ENCODE measurements at places on chromosomes 7 and 10. TPM values are rescaled to one million over a fixed set of nuclear protein-coding genes. Genes with fewer than 3 reads are reported as not detected.
A peak's percentile ranks its signal among the peaks of the same experiment; 100 is the strongest.

PDE6C gene
- not detected for total RNA-seq

SYT15 gene
- 4.6 TPM for total RNA-seq

ELMO1 gene
- total RNA-seq, result 24.6 TPM

GPC2 gene
- total RNA-seq, result 0.58 TPM

PSAP gene
- 1,413 TPM for total RNA-seq

VPS41 gene
- total RNA-seq, result 49.4 TPM

NRAP gene
- 290 TPM for total RNA-seq

KLF14 gene
- not detected for total RNA-seq

TFR2 gene
- total RNA-seq, result 0.79 TPM

NPFFR1 gene
- 0.12 TPM for total RNA-seq

HMX2 gene
- total RNA-seq, result not detected

DNA sequence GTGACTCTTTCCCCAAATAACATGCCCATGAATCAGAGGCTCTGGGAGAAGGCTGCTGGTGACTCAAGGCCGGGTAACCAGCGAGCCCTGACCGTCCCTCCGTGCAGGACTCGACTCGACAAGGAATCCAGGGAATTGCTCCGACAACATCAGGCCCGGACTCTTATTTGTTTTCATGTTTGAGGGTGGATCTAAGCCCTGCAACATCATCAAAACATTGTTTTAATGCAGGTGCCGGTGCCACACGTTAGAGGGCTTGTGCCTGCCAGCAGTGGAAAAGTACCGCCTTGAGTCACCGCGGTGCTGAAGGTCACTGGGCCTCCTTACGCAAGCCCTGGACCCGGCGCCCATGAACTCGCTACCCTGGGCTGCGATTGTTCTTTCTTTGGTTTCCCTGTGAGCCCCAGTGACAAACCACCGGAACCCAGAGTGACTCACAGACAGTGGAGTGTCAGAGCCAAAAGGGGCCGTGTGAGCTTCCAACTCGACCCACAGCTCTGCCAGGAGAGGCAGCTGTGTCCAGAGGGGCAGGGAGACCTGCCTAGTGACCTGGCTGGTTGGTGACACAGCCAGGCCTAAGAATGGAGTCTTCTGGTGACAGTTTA, 139.4 kb upstream of the SHH start:
- DNase-seq, result no peak

DNA sequence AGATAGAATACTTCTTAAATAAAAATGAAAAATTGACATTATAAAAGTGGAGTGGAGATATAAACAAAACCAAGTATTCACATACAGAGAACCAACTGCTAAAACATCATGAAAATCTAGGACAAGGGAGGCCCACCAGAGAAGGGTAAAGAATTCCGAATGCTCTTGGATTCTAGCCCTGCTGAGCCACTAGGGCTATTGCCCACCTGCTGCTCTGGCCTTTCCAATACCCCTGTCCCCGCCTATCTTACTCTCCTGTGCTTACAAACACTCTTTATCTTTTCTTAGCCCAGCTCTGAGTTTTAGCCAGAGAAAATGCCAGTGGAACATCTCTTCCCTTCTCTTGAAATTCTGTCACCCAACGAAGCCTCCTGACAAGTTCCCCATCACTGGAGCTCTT, 100.3 kb downstream of the MACC1 start:
- no peak for DNase-seq

- DNase-seq, result peak; percentile 94
Measured at GRCh38 chr7:81684514-81685269, 85.2 kb downstream of the HGF start.

GRCh38 chr7:34140066-34140465, 234.7 kb downstream of the BMPER start:
- DNase-seq, result no peak

DNA sequence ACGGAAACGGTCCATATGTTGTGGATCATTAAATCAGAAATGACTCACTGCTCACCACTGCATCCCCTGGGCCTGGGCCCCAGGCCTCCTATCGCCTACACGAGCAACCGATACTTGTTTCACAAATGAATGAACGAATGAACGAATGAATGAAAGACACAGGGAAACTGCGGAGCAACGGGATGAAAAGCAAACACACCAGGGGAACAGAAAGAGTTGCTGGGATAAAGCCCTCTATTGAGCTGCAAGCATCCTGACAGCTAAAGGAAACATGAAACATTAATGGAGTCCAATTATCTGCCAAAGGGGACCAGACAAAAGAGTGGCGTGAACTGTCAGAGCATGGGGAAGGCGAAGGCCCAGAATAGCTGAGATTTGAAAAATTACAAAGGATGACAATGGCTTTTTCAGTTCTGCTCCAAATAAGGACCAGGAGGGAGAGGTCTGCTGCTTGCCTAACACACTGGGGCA, 92.1 kb downstream of the GRB10 start:
- DNase-seq, result no peak

- no peak for DNase-seq
Measured at GRCh38 chr10:48493083-48493871, 111.6 kb downstream of the ARHGAP22 start.

DNA sequence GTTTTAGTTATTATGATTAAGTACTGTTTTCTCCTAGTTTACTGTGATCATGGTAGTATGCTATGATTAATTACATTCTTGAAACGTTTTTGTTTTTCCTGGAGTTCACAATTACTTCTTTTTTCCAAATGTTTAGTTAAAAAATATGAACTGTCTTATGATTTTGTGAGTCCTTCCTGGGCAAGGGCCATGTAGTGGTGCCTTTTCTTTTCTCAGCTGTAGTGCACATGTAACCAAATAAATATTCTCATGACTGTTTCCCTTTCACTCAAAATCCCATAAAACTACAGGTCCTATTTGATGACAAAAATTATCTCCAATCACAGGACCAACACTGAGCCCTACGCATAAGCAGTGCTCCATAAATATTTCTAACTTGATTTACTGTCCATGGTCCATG, 118.9 kb upstream of the EGR2 start:
- DNase-seq, result no peak

- DNase-seq, result no peak
Measured at GRCh38 chr7:16812542-16813231, 7.9 kb upstream of the AGR2 start.

All from left cardiac atrium (tissue), 4 donors.